ENCODE measurements at places on chromosomes 1 and 21. TPM values are rescaled to one million over a fixed set of nuclear protein-coding genes. Genes with fewer than 3 reads are reported as not detected.

DNA sequence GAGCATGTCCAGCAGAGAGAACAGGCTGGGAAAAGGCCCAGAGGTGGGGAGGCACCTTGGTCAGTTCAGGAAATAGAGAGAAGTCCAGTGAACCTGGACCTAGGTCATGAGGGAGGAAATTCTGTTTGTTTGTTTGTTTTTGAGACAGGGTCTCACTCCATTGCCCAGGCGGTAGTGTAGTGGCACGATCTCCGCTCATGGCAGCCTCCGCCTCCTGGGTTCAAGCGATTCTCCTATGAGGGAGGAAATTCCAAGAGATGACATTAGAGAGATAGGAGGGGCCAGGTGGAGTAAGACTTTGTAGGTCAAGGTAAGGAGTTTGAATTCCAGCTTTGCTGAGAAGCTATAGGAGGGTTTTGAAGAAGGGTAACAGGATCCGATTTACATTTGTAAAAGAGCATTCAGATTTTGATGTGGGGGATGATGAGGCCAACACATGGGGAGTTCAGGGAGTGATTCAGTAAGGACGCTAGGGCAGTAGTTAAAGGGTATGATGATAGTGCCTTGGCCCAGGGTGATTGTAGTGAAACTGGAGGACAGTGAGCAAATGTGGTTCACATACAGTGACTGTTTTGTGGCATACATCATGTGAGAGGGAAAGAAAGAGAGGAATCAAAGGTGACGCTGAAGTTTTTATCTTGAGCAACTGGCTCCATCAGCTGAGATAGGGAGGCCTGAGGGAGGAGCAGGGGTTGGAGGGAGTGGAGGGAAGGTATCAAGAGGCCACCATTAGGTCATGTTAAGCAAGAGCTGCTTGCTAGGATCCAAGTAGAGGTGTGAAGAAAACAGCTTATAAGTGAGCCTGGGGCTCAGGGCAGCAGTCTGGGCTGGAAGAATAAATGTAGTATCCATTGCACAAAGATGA lies 8.3 kb upstream of the TRABD2B start:
- H3K36me3 ChIP-seq: no peaks in the 10 kb centered on the region
- DNase-seq: no peak
- no peaks in the 10 kb centered on the region for H3K4me1 ChIP-seq
- H3K27me3 ChIP-seq: no peaks in the 10 kb centered on the region

The OLFML2B gene
- 8.0 TPM for polyA plus RNA-seq

- no peak overlapping the region for H3K4me3 ChIP-seq
- DNase-seq: peak; percentile 76
- no peaks in the 10 kb centered on the region for H3K4me1 ChIP-seq
Observed at GRCh38 chr1:12174924-12175810, 8.4 kb downstream of the TNFRSF1B start.

The TFB2M gene
- polyA plus RNA-seq: 3.8 TPM

The TSTD1 gene
- 31.9 TPM for polyA plus RNA-seq

- H3K27ac ChIP-seq: no peak overlapping the region
- no peak for DNase-seq
- no peaks in the 10 kb centered on the region for H3K27me3 ChIP-seq
- H3K4me1 ChIP-seq: no peaks in the 10 kb centered on the region
- H3K4me3 ChIP-seq: no peak overlapping the region
Observed at GRCh38 chr1:22177354-22178003, 34.6 kb upstream of the WNT4 start.

DNA sequence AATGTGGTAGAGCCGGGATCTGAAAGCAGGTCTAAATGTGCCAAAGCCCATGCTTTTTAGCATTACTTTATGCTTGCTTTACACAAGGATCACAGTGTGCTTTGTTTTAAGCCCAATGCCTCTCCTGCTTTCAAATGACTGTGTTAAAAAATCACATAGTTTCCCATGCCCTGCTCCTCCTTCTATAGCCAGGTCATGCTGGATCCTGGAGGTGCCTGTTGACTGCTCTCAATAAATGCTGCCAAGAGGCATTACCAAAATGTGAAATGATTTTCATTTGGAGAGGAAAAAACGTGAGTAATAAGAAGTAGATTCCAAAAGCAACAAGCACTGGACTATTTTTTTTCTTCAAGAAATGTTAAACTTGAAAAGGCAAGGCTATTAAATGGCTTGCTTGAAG lies 420.7 kb upstream of the USP24 start:
- H3K27ac ChIP-seq: peak overlapping the region; percentile 93
- DNase-seq: no peak
- no peaks in the 10 kb centered on the region for H3K36me3 ChIP-seq
- H3K4me3 ChIP-seq: no peak overlapping the region

DNA sequence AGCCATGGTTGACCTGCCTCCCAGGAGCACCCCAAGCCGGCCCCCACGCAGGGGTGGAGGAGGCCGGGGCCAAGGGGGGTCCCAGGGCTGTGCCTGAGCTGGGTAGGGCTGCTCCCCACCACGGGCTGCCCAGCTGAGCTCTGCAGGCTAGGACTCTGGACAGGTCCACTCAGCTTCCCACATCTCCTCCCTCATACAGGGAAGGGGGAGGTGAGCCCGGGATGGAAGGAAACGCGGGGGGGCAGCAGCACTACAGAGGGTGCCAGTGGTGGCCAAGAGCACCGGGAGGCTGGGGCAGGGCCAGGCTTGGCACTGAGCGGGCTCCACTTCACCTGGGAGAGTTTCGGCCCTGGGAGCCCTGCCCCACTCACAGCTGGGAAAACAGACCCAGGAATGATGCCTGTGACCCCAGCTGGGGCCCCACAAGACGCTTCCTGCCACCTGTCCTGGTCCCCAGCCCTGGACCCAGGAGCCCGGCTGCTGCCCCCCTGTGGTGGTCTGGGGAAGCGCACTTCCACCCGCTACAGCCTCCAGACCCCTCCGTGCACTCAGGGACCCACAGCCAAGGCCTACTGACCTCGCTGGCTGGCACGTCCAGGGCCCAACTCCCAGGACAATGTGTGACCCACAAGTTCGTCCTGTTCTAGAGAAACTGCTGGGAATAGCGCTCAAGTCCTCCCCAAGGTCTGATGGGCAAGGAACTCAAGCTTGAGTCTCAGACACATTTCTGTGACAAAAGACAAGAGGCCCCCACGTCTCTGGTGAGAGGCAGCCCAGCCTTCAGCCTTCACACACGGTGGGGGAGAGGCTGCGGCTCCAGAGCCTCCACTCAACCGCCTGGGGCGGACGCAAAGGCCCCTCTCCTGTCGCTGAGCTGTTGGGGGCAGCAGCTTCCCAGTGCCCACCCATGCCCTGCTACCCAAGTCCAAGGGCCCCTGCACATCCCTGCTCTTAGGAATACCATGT lies 3.0 kb downstream of the AURKAIP1 start:
- H3K36me3 ChIP-seq: no peaks in the 10 kb centered on the region
- DNase-seq: peak; percentile 92
- H3K27me3 ChIP-seq: no peaks in the 10 kb centered on the region
- H3K4me1 ChIP-seq: no peaks in the 10 kb centered on the region
- no peak overlapping the region for H3K4me3 ChIP-seq

- H3K27me3 ChIP-seq: peaks cover 2% of the 10 kb centered on the region
- H3K36me3 ChIP-seq: no peaks in the 10 kb centered on the region
- H3K4me1 ChIP-seq: no peaks in the 10 kb centered on the region
- no peak for DNase-seq
- no peak overlapping the region for H3K4me3 ChIP-seq
Observed at GRCh38 chr1:239893127-239893731, 198.5 kb upstream of the FMN2 start.

The MATN1 gene
- polyA plus RNA-seq: not detected

GRCh38 chr1:38831731-38832369 lies 27.7 kb downstream of the RRAGC start:
- H3K27ac ChIP-seq: no peak overlapping the region
- no peaks in the 10 kb centered on the region for H3K27me3 ChIP-seq
- no peaks in the 10 kb centered on the region for H3K36me3 ChIP-seq
- no peak overlapping the region for H3K4me3 ChIP-seq
- DNase-seq: no peak
- no peaks in the 10 kb centered on the region for H3K4me1 ChIP-seq

GRCh38 chr1:62038594-62039284 lies 155.9 kb upstream of the L1TD1 start:
- H3K27me3 ChIP-seq: no peaks in the 10 kb centered on the region
- H3K4me1 ChIP-seq: no peaks in the 10 kb centered on the region
- H3K36me3 ChIP-seq: peaks cover 3% of the 10 kb centered on the region
- no peak overlapping the region for H3K4me3 ChIP-seq

DNA sequence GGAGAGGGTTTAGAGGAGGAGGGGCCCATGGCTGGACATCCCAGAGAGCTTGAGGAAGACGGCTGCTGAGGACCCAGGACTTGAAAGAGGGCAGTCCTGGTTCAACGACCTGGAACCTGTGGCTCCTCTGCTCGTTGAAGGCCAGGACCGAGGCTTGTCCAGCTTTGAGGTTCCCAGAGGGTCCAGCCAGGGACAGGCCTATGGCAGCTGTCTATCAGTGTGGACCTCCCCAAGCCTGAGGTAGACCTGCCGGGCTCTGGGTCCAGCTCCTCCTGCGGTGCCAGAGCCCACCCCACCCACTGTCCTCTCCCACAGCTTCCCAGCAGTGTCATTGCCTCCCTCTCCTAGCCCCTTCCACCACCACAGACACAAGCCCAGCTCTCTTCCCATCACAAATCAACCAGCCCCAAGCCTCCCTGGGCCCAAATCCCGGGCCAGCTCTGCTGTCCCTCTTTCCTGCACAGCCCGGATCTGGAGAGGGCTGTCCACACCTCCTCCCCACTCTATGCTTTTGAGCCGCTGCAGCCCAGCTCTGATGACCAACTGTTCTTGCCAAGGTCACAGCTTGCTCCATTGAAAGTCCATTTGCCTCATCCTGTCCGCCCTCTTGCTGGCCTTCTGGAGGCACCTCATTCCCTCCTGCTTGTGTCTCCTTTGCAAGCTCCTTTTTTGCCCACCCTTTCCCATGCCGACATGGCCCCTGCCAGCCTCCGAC lies 48.7 kb upstream of the EDN2 start:
- H3K36me3 ChIP-seq: no peaks in the 10 kb centered on the region
- H3K27me3 ChIP-seq: no peaks in the 10 kb centered on the region
- H3K4me1 ChIP-seq: no peaks in the 10 kb centered on the region
- H3K27ac ChIP-seq: no peak overlapping the region
- peak; percentile 49 for DNase-seq
- no peak overlapping the region for H3K4me3 ChIP-seq

The CAPN9 gene
- polyA plus RNA-seq: 6.0 TPM

- H3K4me3 ChIP-seq: peak overlapping the region; percentile 96
- no peaks in the 10 kb centered on the region for H3K4me1 ChIP-seq
- no peaks in the 10 kb centered on the region for H3K36me3 ChIP-seq
- no peaks in the 10 kb centered on the region for H3K27me3 ChIP-seq
Observed at GRCh38 chr21:37368541-37369279, 2.1 kb downstream of the DYRK1A start.

- no peaks in the 10 kb centered on the region for H3K4me1 ChIP-seq
- no peak overlapping the region for H3K4me3 ChIP-seq
- H3K27ac ChIP-seq: no peak overlapping the region
- no peaks in the 10 kb centered on the region for H3K36me3 ChIP-seq
Observed at GRCh38 chr1:81032973-81033425, 767.7 kb upstream of the ADGRL2 start.

DNA sequence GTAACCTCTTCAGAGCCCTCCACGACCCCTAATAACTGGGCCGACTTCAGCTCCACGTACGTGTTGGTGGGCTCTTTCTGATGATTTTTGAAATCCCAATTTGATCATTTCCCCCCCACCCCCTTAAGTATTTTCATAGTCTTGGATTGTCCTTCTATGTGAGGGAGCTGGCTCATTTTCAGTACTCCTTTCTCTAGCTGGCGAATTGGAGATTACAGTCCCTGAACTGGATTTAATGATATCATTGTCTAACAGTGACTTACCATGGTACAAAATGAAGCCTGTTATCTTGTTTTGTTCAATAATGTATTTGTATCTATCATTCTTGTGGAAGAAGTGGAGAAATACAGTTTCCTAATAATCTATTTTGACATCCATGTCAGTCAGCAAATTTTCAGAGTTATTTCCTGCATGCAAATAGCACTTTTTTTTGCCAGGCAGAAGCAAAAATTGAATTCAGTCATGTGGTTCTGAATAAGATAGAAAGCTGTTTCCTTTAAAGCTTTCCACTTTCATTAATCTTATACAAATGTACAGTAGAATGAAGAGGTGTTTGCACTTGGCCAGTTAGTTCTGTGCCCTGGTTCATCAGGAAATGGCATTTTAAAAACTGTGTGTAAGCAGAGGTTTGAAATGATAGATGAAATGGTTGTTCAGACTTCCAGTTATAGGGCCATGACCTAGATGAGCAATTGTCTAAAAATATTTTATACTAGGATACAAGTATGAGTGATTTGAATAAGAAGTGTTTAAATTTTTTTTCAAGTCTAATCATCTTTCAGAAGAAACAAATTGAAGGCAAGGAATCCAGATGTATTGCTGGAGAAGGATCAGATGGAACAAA lies 104.2 kb downstream of the ATP5PO start:
- peaks cover 3% of the 10 kb centered on the region for H3K4me1 ChIP-seq
- DNase-seq: no peak
- no peaks in the 10 kb centered on the region for H3K27me3 ChIP-seq
- no peak overlapping the region for H3K27ac ChIP-seq
- no peak overlapping the region for H3K4me3 ChIP-seq
- H3K36me3 ChIP-seq: no peaks in the 10 kb centered on the region

- no peaks in the 10 kb centered on the region for H3K27me3 ChIP-seq
- peak; percentile 80 for DNase-seq
- no peaks in the 10 kb centered on the region for H3K36me3 ChIP-seq
- H3K4me3 ChIP-seq: no peak overlapping the region
- no peaks in the 10 kb centered on the region for H3K4me1 ChIP-seq
Observed at GRCh38 chr1:45266151-45266801, 59.9 kb upstream of the ZSWIM5 start.

DNA sequence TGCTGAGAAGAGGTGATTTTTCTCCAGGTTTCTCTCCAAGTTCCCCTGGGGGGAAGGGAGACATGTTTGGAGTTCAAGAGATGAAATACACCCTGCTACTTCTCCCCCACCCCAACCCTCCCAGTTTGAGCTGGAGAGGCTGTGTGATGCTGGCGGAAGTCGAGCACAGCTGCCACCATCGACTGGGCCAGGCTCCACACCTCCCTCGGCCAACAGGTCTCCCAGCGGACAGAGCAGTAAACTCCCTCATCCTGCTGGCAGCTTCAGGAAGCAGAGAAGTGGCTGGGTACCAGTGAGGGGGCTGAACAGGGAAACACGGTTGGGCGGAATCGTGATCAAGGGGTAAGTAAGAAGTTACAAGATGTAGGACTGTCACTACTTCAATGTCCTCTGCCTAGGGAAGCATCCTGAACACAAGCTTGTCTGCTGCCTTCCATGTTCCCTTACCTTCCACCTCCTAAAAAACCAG lies 6.6 kb upstream of the NHLH1 start:
- H3K4me3 ChIP-seq: no peak overlapping the region
- no peak for DNase-seq
- H3K27me3 ChIP-seq: no peaks in the 10 kb centered on the region
- H3K27ac ChIP-seq: no peak overlapping the region
- H3K4me1 ChIP-seq: no peaks in the 10 kb centered on the region

Measured in aorta (tissue), 5 donors.